ENCODE measurements at places on chromosomes 12 and 14.

- no peak for DNase-seq
Measured at GRCh38 chr14:51023964-51024363, 70.9 kb downstream of the TRIM9 start.

DNA sequence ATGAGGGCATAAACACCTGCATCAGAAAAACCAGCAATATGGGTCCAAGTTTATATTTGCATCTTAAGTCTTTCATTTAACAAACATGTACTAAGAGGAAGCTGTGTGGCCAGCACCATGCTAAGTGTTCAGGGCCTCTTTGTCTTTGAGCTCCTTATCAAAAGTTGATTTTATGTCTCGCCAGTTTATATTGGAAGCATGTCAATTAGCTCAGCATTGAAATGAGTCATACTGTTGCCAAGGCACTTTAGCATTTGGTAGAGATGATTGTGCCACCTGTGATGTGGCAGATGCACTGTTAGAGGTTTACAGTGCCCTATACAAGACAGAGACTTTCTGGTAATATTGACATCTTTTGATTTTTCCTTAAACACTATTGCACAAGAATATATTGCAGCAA lies 68.5 kb downstream of the BHLHE41 start:
- no peak for DNase-seq

DNA sequence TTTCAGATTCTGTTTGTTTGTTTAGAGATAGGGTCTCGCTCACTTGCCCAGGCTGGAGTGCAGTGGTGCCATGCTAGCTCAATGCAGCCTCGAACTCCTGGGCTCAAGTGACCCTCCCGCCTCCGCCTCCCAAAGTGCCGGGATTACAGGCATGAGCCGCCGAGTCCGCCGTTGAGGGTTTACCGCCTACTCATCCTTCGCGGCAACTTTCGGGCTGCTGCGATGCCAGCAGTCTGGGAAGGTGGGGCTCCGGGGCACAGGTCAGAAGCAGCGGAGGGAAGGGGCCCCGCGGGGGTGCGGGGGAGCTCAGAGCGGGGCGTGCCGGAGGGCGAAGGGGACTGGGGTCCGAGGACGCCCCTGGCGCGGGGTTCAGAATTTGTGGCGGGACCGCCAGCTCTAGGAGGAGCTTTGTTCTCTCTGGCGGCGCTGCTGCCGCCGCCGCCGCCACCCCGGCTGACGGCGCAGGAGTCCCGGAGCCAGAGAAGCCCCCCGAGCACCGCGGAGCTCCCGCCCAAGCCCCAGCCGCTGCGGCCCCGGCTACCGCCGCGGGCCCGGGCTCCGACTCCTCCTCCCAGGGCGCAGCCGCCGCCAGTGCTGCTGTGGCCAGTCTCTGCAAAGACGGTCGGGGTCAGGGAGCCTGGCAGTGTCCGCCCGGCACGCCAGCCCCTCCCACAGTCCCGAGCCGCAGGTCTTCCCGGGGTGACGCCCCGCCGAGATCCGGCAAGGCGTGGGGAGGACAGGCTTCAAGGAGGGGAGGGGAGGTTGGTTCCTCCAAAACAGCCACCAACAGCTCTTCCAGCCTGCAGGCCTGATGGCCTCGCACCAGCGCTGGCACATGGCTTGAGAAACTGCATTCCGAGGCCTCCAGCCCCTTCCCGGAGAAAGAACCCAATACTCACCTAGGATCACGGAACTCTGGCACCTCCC lies 10.9 kb upstream of the KRT77 start:
- DNase-seq: no peak

- DNase-seq: no peak
Measured at GRCh38 chr14:21003788-21004346, 4.8 kb downstream of the SLC39A2 start.

DNA sequence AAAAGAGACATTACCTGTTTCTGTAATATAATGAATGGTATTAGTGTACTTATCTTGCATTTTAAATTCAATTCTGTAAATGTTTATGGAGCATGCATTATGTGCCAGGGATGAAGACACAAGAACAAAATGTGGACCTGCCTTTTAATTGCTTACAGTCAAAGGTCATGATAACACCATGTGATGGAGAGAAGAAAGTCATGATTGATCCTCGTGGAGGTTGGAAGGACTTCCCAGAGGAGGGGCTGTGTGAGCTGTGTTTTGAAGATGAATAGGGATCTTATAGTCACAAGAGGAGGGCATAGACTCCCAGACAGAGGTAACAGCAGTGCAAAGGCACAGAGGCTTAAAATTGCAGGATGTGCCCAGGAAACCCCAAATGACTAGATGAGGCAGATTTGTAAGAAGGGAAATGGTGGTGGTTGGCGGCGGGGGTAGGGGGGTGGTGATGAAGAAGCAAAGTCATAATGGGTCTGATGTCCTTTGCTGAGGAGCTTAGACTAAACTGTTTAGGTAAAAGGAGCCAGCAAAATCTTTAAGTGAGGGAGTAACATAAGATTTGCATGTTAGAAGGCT lies 151.5 kb downstream of the PRKCH start:
- no peak for DNase-seq
